Cardiac fibroblast (primary cell): ENCODE measurements at places on chromosomes 3 and 15.
A peak's percentile ranks its signal among the peaks of the same experiment; 100 is the strongest.

DNA sequence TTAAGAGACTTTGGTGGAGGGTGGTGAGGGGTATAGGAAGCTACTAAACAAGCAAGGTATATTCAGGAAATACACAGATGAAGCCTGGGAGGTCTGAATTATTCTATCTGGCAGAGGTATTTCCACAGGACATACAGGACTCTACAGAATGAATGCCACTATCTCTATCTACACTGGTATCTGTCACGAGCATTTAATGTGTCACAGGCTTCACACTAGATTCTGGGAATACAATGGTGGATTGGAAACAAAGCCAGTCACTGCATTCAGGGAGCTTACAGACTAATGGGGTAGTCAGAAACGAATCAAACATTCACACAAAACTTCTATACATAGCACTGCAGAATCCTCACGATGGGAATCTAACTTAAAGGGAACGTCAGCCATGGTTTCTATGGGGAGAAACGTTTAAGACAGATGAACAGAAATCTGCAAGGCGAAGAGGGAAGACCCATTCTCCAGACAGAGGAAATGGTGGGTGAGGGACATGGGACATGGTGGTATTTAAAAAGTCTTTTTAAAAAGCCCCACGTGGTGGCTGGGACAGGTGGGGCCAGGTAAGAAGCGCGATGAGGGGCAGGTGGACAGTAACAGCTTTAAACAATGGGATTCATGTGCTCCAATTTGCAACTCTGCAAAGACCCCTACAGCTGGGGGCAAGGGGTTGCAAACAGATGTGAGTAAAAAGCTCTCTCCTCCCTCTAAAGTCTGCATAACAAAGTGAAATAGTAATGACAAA, 16.5 kb downstream of the LRIG1 start:
- no peak for DNase-seq

DNA sequence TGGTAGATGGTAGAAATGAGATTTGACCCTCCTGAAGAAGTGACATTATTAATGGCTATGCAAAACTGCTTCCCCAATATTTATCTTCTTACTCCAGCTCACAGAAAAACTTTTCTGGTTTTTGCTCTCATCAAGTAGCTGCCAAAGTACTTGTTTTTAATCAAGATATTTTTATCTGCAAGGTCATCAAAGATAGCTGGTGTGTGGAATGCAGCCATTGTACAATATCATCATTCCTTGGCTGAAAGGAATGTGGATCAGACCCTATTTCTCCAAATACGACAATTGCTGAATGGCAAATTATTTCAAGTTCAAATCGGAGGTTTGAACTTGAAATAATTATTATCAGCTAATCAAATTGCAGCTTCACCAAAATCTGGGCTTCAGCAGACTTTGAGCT, 126.9 kb upstream of the SLC7A14 start:
- no peak for DNase-seq

DNA sequence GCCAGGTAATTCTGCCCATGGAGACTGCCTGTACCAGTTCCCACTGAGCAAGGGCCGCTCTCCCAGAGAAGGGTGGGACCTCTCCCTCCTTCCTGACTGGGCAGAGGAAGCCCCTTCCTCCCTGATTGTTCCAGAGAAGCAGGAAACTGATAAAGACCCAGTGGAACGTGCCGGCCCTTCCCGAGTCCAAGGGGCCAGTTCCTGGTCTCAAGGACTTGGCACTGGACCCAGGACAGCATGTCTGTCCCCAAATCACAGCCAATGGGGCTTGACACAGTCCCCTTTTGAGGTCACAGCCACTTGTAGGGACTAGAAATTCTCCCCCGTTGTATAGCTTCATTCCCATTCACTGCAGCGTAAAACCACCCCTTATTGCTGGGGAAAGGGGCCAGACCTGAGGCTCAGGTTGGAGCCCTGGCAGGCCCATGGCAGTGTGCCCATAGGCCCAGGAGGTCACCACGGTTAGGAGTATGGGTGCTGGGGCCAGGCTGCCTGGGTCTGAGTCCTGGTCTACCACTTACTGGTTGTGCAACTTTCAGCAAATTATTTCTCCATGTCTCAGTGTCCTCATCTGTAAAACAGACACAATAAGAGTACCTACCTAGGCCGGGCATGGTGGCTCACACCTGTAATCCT, 18.1 kb downstream of the CSRNP1 start:
- DNase-seq: no peak

DNA sequence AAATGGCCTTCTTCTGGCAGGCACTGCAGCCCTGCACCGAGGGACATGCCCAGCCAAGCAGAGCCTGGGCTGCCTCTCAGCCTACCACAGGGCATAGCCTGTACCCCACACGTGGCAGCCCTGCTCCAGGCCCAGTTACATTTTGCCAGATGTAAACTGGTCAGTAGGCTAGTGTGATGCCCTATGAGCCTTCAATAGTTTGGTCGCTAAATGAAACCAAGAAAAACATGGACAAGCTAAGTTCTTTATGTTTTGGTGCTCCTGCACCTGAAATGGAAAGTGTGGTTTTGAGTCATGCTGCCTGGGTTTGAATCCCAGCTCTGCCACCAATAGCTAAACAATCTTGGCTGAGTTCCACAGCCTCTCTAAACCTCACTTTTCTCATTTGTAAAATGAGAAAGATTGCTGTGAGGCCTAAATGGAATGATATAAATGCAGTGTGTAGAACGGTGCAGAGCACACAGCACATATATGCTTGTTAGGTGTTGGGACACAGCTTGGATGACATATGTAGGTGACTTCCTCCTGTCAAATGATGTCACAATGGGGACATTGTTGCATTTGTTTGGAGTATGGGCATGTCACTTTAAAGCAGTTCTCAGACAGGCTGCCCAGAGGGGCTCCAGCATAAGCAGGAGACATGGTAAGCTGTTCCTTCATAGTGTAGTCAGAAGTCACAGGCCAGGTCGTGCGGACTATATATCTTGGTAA, 57.4 kb downstream of the ZBTB38 start:
- DNase-seq: no peak

- no peak for DNase-seq
Measured at GRCh38 chr3:33430571-33430970, 9.6 kb downstream of the UBP1 start.

DNA sequence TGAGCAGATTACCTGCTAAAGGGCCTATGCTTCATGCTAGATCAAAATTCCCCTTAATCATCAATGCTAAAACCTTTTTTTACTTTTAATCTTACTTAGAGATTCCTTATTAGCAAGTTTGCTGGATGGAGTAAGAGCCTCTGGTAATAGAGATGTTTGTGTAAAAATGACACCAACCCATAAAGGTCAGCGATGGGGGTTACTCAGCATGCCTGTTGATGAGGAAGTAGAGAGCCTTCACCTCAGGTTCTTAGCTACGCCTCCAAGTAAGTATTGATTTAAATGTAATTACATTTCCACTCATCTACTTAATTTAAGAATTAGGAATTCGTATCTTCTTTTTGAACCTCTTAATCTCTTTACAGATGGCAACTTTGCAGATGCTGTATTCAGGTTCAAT, 38.8 kb downstream of the DNAJC13 start:
- no peak for DNase-seq

- DNase-seq: peak; percentile 51
Measured at GRCh38 chr3:50588759-50589433, 19.6 kb downstream of the HEMK1 start.

DNA sequence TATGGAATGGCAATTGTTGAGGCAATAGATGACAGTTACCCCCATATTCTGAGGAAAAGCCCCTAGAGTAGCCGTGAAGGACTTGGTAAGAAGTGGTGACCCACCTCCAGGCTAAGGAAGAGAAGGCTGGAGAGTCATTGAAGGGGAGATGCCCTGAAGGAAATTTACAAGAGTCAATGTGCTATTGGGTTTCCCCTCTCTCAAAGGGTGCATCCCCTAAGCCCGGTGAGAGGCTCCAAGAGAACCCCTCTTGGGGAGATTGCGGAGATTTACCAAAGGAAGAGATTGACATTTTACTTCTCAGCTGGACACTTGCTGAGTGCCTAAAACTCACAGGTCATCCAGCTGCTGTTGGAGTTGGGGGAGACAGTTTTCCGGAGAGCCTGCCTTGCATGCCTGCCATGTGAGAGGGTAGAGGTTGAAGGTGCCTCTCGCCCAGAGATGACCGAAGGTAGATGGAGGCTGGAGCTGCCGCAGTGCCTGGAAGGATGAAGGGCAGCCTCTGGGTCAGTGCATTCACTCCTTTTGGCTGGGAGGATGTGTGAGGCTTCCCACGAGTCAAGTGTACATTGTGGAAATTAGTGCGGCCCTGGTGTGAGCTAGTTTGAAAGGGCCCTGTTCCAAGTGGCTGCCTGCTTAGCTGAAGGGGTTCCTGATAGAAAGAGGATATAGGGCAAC, 30.7 kb downstream of the MESD start:
- DNase-seq: no peak

- no peak for DNase-seq
Measured at GRCh38 chr3:14263317-14264005, 84.8 kb downstream of the LSM3 start.

GRCh38 chr3:197787412-197787811, 3.6 kb upstream of the LRCH3 start:
- DNase-seq: no peak

GRCh38 chr3:23949784-23950183, 4.7 kb downstream of the NR1D2 start:
- DNase-seq: no peak
